ENCODE measurements at places on chromosomes 13 and 19. TPM values are rescaled to one million over a fixed set of nuclear protein-coding genes. Genes with fewer than 3 reads are reported as not detected.
A peak's percentile ranks its signal among the peaks of the same experiment; 100 is the strongest.

Gene GNG8
- 4.8 TPM for total RNA-seq

Gene TRPM4
- total RNA-seq, result 32.1 TPM

Gene SIGLECL1
- not detected for total RNA-seq

Gene CEACAM7
- total RNA-seq, result not detected

Gene ATP4A
- not detected for total RNA-seq

Gene RFX2
- total RNA-seq, result 12.6 TPM

Gene PLPPR2
- 23.2 TPM for total RNA-seq

Gene ZNF527
- total RNA-seq, result 7.6 TPM

Gene MAU2
- total RNA-seq, result 26.5 TPM

Gene CLDND2
- 1.1 TPM for total RNA-seq

Gene DLL3
- not detected for total RNA-seq

Gene C1QTNF9B
- total RNA-seq, result 0.34 TPM

Gene GPR12
- total RNA-seq, result not detected

GRCh38 chr19:14089662-14090508, 666 bp downstream of the SAMD1 start:
- DNase-seq, result peak; percentile 82

DNA sequence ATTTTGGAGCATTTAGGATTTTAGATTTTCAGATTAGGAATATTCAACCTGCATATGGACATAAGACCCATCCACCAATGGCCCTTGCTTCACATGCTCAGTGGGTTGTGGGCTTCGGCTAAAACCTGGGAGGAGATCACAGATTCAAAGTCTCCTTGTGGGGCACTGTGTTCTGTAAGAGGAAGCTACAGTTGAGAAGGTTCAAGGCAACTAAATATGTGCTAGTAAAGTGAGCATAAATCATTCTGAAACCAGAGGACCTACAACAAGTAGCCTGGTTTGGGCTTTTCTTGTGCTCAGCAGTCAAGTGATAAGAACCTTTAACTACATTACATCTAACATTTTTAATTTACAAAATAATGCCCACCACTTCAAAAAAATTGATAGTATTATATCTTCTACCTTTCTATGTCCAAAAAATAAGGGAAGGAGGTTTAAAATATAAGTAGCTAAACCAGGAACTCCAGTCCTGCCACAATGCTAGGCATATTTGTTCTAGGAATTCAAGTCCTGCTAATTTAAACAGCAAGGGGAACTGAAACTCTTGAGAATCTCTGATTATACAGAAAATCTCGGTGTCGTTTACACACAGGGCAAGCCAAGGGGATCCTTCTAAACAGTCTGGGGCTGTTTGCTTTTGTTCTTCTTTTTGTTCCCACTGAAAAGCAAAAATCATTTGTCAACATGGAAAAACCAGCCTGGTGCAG, 36.6 kb downstream of the FOXO1 start:
- no peak for DNase-seq

DNA sequence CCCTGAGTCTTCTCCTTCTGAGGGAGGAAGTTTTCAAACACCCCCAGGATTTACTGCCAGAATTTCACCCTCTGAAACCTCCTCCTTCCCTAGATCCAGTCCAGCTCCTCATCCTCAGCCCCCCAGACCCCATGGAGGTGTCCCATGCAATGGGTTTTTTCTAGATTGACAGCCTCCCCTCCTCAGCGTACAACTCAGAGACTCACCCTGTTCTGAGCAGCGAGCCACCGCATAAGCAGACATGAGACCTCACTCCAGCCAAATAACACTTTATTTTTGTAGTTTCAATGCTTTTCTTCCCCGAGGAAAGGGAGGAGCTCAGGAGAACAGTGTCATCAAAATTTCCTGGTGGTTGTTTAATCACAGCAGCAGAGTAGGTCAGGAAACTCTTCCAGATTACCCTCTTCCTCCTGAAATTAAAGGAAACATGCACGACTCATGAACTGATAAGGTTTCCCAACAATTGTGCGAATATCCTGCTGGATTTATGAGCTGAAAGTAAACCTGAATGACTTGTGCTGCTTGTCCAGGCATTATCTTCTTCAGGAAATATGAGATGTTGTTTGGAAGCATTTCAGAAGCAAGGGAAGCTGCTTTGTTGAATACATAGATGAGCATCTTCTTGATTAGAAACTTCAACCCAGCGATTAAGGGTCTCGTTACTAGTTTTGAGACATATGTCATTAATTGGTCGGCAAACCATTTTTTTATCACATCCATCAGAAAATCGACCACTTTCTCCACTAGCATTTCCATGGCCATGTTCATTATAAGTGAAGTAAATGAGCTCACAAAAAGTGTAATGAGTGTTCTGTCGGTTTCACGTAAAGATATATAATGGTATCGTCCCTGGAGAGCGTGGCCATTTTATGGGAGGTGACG, 36.2 kb downstream of the ERICH4 start:
- DNase-seq, result peak; percentile 66

- DNase-seq, result no peak
These were observed 278.7 kb downstream of the PCDH9 start for GRCh38 chr13:66951426-66951825.

DNA sequence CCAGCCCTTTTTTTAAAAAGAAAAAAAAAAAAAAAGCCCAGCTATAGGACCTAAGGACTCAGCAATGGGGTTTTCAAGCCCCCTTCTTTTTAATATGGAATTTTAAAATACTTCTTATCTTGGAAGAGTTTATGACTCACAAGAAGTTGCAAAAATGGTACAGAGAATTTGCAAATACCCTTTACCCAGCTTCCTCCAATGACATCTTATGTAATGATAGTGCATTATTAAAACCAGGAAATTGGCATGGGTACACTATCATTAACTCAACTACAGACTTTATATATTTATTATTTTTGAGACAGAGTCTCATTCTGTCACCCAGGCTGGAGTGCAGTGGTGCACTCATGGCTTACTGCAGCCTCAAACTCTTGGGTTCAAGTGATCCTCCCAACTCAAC, 16.1 kb downstream of the TMEM38A start:
- DNase-seq, result no peak

DNA sequence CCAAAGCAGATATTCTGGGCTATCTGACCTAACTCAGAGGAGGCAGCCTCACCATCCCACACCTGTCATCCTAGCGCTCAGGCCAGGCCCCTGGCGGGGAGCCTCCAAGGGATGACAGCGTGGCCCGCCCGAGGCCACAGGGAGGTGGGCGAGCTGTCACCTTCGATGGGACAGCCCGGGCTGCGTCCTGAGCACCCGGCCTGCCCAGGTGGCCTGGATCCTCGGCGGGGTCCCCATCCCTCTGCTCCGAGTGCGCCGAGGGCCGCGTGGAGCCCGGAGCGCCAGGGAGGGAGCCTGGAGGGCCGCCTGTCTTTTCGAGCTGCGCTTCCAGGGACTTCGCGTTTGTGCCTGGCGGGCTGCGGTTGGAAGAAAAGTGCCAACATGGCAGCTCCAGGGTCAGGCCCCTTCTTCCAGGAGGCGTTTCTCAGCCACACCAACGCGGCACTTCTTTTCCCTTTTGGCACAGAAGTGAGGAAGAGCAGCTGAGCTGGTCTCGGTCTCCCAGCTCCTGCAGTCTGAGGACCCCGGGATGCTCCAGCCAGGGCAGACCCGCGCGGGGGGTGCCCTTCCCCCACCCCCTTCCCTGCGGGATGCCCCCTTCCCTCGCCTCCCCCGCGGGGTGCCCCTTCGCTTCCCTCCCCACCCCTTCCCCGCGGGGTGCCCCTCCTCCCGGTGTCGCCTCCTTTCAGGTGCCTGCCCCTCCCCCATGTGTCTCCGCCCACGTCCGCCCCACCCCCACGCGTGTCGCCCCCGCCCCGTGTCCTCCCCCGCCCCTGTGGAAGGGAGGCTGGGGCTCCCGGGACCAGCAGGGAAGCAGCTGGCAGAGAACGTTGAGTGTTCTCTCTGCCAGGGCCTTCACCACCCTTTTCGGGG, 42.3 kb downstream of the GJA3 start:
- DNase-seq, result peak; percentile 83

GRCh38 chr13:79194727-79195126, 211.3 kb downstream of the RBM26 start:
- DNase-seq, result no peak

DNA sequence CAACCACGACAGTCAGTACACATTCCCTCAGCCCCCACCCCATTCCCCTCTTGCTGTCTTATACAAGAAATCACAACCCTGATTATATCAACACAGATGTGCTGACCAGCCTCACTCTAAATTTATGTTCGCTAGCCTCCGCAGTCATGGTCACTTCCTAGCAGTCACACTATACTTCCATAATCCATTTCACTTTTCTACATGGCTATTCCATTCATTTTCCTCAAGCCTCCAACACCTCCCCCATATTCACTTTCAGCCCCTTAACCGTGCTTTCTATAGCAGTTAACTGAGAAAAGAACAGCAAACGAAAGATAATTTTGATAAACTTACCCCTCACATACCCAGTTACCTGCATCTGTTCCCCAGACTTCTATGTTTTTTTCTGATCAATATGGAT, 8.4 kb downstream of the LSM14A start:
- no peak for DNase-seq

GRCh38 chr19:12788682-12789097, 2.6 kb upstream of the JUNB start:
- peak; percentile 96 for DNase-seq

DNA sequence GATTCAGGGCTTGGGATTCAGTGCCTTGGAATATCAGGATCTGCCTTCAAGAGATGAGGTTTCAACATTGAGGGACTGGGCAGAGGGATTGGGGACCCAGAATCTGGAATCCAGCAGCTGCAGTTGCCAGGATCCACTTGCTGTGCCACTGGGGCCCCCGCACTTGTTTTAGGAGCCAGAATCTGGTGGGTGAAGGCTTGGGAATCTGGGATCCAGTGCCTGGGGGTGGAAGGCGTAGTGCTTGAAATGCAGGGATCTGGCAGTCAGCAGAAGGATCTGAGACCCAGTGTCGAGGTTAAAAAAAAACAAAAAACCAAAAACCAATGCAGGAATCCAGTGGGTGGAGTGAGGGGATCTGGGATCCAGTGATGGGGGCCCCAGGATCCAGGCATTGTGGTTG, 7.3 kb upstream of the SLC25A41 start:
- no peak for DNase-seq

DNA sequence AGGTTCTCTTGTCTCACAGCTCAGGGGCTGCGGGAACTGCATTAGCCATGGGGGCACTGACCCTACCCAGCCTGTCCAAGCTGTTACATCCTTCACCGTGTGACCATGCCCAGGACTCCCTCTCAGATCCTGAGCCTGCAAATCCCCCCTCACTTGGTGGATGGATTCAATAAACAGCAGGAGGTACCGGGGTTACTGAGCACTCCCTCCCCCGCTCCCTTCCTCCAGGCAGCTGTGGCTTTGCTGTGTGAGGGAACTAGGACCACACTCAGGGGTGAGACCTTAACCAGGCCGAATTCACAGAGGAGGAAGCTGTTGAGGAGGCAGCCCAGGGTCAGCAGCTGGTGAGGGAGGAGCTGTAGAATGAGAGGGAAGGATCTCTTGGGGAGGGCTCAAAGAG, 27.0 kb upstream of the CEACAM1 start:
- no peak for DNase-seq

- DNase-seq, result no peak
These were observed 24.2 kb downstream of the ZNF829 start for GRCh38 chr19:36891768-36892357.

GRCh38 chr19:41928221-41928683, at the start of gene ERFL:
TSS of gene ERFL (minus strand) at chr19:41928449. CDS start at chr19:41912919, 15,530 bp downstream.
- peak; percentile 39 for DNase-seq

GRCh38 chr19:14381689-14382474, 638 bp downstream of the ADGRE5 start:
- DNase-seq, result peak; percentile 78

GRCh38 chr13:102972191-102972590, 94.0 kb downstream of the SLC10A2 start:
- DNase-seq, result no peak

DNA sequence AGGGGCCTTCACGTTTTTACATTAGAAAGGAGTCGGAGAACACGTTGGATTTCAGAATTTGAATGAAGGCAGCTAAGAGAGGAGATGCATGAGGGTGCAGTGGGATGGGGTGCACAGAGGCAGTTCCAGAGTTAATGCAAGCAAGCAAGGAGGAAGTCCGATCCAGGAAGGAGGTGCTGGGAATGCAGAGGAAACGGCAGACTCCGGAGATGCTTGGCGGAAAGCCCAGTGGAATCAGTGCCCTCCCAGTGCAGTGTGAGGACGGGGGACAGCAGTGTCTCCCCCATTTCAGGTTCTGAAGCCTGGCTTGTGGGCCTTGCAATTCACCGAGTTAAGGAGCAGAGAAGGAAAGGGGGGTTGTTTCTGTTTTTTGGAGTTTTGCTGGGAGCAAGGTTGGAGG, 100.4 kb downstream of the COL4A2 start:
- DNase-seq, result no peak

- no peak for DNase-seq
These were observed 189.9 kb downstream of the SPRY2 start for GRCh38 chr13:80151016-80151415.

GRCh38 chr13:91539286-91540157, 141.1 kb downstream of the GPC5 start:
- DNase-seq, result no peak

- peak; percentile 68 for DNase-seq
These were observed 15.4 kb upstream of the IRGC start for GRCh38 chr19:43700395-43701000.

DNA sequence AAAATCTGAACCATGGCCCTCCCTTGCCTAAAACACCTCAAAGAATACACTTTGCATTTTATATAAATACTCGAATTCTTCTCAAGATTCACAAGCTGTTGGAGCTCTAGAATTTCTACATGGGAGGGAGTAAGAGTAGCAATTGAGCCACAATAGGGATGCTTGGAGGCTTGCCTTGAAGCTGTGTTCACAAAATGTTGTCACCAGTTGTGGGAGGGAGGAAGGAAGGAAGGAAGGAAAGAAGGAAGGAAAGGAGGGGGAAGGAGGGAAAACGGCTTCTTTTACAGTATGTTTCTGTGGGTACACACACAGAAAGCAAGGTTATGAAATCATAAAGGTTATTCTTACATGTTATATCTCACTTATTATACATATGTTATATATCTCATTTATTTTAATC, 128.6 kb upstream of the PEG3 start:
- DNase-seq, result no peak

GRCh38 chr13:39378306-39378705, 224.7 kb downstream of the LHFPL6 start:
- no peak for DNase-seq

GRCh38 chr13:19927117-19927748, 31.3 kb upstream of the ZMYM2 start:
- DNase-seq, result no peak

- DNase-seq, result no peak
These were observed 17.1 kb downstream of the SHISA7 start for GRCh38 chr19:55426042-55426441.

All from right cardiac atrium (tissue), 5 donors.